Activated naive CD4-positive, alpha-beta T cell treated with anti-CD3 and anti-CD28 coated beads, Interleukin-2, amount 50 U/mL, for 72 hours (primary cell): ENCODE measurements at places on chromosomes 1 and 21. TPM values are rescaled to one million over a fixed set of nuclear protein-coding genes. Genes with fewer than 3 reads are reported as not detected.

Gene FAM151A
- not detected for total RNA-seq

Gene NUF2
- total RNA-seq, result 57.0 TPM

Gene EPHB2
- total RNA-seq, result not detected

Gene SMYD3
- 30.1 TPM for total RNA-seq

Gene SEMA6C
- 7.1 TPM for total RNA-seq

Gene TRIM63
- 0.31 TPM for total RNA-seq

Gene OR2L3
- not detected for total RNA-seq

Gene FAM167B
- total RNA-seq, result 0.66 TPM

Gene KRTAP13-2
- not detected for total RNA-seq

Gene PLPPR4
- total RNA-seq, result not detected

Gene IVL
- not detected for total RNA-seq

Gene SLC44A3
- not detected for total RNA-seq

Gene CFHR5
- total RNA-seq, result not detected

Gene RPE65
- not detected for total RNA-seq

Gene LHX4
- not detected for total RNA-seq

Gene LCE1C
- total RNA-seq, result not detected

Gene FAM72B
- total RNA-seq, result 43.6 TPM

Gene TRIM46
- 6.8 TPM for total RNA-seq

Gene TMEM54
- total RNA-seq, result 1.6 TPM

Gene TSPAN1
- total RNA-seq, result not detected

Gene SPATA1
- total RNA-seq, result 3.0 TPM
